ENCODE measurements at places on chromosomes 2 and 18. TPM values are rescaled to one million over a fixed set of nuclear protein-coding genes. Genes with fewer than 3 reads are reported as not detected.

The PLEKHA3 gene
- 8.3 TPM for total RNA-seq

The LMAN2L gene
- total RNA-seq = 24.2 TPM

The UGT1A5 gene
- not detected for total RNA-seq

GRCh38 chr2:48527226-48527885 is 2.6 kb upstream of the STON1 start:
- no peak for DNase-seq

DNA sequence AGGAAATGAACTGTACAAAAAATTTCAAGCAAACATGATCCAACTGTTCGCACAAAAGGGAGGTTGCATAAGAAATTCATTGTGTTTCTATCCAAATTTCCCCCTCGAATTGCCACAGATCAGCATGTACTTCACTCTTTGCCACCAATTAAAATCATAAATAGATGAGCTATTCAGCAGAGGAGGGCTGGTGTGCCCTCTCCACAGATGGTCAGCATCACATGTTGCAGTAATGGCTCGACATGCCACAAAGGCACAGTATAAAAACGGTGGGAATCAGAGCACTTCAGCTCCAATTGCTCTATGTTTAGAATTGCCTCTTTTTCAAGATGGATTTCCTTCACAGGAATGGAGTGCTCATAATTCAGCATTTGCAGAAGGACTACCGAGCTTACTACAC is at the start of gene G6PC2:
G6PC2 (plus strand) TSS at position 289 of the 400 bp plus-strand sequence; CDS start at position 330, 41 bp downstream.
- DNase-seq = no peak
